ENCODE measurements at places on chromosomes 12 and 14. TPM values are rescaled to one million over a fixed set of nuclear protein-coding genes. Genes with fewer than 3 reads are reported as not detected.

SCN8A gene
- 0.68 TPM for total RNA-seq

KLRC1 gene
- total RNA-seq: not detected

DNA sequence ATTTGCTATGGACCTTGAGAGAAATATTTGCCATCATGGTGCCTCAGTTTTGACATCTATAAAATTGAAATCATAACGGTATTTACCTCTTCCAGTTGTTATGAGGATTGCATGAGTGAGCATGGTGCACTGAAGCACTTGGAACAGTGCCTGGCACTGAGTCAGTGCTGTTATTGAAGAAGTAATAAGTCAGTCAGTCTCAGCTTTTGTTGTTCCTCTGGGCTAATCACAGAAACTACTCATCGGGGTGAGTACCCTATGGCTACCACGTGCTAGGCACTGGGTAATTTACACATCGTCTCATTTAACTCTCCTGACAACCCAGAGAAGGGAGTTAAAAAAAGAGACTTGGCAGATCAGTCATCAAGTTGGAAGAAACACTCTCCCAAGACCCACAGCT lies 159.5 kb upstream of the NRXN3 start:
- ATAC-seq: peak; percentile 97

GRCh38 chr14:68701001-68701741 lies 91.7 kb downstream of the ZFP36L1 start:
- no peak for ATAC-seq

GRCh38 chr14:63486738-63487137 lies 56.4 kb downstream of the PPP2R5E start:
- ATAC-seq: no peak

DNA sequence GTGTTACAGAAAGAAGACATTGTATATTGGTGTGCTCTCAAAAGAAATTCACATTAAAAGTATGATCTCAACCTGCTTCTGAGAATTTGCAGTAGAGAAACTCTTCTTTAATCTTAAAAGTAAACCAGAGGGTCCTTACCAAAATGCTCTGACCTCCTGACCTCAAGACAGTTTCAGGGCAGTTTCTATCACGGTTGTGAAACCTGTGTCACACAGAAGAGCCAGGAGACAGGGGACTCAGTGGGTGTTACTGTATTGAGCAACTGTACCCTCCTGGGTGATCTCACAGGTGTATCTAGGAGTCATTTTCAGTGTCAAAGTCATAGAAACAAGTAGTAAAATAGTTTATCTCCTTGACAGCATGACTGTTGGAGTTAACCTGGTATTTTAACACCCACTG lies 178.0 kb downstream of the GRIP1 start:
- no peak for ATAC-seq

- no peak for ATAC-seq
Measured at GRCh38 chr12:1572731-1573130, 21.6 kb downstream of the FBXL14 start.

CNIH1 gene
- 98.0 TPM for total RNA-seq

SERPINA10 gene
- total RNA-seq: not detected

DNA sequence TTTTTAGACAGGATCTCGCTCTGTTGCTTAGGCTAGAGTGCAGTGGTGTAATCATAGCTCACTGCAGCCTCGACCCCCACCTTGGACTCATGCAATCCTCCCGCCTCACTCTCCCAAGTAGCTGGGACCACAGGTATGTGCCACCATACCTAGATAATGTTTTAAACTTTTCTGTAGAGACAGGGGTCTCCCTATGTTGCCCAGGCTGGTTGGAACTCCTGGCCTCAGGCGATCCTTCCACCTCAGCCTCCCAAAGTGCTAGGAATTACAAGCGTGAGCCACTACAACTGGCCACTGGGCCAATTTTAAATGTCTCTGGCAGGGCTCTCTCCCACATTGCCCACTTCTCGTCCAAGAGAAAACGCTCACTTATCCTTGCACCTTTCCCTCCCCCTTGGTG lies 66.5 kb upstream of the DACT1 start:
- ATAC-seq: no peak

AKAP5 gene
- 0.16 TPM for total RNA-seq

CCDC177 gene
- not detected for total RNA-seq

GRCh38 chr14:90715495-90715894 lies 100.7 kb downstream of the TTC7B start:
- no peak for ATAC-seq

DNA sequence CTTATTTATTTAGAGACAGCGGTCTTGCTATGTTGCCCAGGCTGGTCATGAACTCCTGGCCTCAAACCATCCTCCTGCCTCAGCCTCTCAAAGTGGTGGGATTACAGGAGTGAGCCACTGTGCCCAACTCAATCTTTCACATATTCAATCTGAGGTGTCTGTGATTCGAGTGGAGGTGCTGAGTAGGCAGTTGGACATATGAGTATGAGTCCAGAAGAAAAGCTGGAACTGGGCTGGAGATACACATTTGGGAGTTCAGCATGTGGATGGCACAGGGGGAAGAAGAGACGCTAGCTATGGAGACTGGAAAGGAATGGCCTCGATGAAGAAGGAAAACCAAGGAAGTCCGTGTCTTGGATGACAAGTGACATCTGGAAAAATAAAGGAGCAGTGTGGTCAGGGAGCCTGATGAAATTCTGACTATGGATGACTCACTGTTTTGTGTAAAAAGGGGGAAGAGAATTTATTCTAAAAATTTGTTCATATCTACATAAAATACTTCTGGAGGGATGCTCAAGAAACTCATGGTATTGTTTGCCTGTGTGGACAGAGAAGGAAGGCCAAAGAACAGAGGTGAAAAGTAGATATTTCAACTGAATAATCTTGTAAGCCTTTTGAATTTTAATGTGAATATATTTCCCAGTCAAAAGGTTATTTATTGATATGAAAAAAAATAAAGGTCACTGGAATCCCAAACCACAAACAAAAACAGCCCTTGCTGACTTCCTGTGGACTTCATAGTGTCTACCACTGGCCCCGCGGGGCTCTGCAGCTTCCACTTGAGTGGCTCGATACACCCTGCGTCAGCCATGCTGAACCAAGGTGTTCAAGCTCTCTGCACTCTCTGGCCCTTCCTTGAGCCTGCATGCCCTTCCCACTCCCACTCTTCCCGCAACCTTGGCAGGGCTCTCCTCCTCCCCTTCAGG lies 8.9 kb upstream of the LTA4H start:
- no peak for ATAC-seq

DNA sequence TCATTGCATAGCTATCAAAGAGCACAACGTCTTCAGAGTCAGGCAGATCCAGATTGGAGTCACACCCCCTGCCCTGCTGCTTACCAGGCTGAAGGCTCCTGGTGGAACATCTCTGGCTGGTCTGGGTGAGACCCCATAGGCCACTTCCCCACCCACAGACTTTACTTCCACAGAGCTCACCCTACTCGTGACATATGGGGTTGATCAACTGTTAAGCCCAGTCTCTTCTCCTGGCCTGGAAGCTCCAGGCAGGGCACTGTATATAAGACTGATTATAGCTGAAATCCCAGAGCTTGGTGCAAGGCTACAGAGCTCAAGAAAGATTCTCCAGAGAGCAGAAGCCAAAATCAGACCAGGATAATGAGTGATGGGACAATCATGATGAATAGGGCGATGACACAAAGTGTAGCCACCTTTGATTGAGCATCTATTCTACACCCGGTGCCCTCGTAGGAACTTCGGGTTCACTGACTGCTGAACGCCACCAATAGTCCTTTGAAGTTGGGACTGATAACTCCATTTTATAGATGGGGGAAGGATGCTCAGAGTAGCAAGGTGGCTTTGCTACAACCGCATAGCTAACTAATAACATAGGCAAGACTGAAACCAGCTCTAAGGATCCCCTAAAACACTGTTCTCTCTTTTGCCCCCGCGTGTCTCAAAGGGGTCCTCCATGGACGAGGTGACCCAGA lies 287.8 kb downstream of the BCL11B start:
- ATAC-seq: no peak

DNA sequence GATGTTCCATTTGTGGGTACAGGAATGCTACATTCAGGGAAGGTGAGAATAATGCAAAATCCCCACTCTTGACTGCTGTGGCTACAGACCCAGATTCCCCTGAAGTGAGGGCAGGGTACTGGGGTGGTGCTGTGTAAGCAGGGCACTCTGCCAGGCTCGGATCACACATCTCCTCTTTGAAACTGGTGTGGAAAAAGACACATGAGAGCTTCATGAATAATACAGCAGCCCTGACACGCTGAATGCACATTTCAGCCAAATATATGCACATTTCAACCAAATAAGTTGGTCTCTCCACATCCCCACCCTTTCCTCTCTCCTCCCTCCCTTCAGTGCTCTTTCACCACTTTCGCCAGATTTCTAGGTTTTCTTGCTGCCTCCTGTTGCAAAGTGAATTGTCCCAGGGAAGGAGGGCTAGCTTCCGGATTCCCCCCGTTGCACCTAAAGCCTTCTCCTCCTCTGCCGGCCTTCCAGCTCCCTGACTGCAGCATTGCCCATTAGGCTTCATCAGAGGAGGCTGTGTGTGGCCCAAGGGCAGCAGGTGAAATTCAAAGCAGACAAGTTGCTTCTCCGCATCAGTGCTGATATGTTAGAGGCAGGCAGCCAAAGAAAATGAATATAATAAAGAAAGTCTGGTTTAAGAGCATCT lies 118.2 kb upstream of the TMCC3 start:
- no peak for ATAC-seq

- ATAC-seq: no peak
Measured at GRCh38 chr12:31001581-31002360, 71.9 kb upstream of the DDX11 start.

TSPAN8 gene
- total RNA-seq: 0.60 TPM

- no peak for ATAC-seq
Measured at GRCh38 chr12:132052196-132052932, 91.8 kb downstream of the DDX51 start.

AVPR1A gene
- total RNA-seq: 0.36 TPM

DNA sequence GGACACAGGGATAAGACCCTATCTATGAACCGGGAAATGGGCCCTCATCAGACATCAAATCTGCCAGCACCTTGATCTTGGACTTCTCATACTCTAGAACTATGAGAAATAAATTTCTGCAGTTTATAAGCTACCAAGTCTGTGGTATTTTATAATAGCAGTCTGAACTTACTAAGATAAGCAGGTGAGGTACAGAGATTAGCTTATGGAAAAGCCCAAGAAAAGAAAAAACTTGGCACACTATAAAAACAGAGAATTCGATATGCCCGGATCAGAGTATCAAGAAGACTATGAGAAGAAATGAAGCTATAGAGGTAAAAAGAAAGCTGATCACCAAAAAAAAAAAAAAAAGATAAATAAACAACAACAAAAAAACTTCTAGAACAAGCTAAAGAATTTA lies 52.6 kb downstream of the EEA1 start:
- ATAC-seq: no peak

PZP gene
- not detected for total RNA-seq

- ATAC-seq: no peak
Measured at GRCh38 chr12:71441836-71442566, 2.4 kb downstream of the LGR5 start.

ACVRL1 gene
- 4.9 TPM for total RNA-seq

DNA sequence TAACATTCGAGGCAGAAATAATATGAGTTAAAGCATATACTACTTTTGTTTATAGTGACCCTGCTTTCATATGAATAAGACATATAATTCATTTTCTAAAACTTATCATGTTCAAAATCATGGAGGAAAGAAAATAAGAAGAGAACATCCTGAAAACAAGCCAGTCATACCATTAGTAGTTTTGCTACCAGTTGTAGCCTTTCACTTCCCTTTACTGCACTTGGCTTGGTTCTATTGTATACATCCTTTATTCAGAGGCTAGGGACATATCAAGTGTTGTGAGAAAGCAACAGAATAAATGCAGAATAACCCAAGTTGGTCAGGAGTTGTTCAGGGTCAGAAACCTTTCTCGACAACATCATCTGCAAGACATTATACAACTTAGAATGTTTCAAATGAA lies 598.7 kb downstream of the SOX5 start:
- no peak for ATAC-seq

TAS2R7 gene
- total RNA-seq: not detected

- peak; percentile 76 for ATAC-seq
Measured at GRCh38 chr12:67716817-67717216, 68.3 kb downstream of the DYRK2 start.

DNA sequence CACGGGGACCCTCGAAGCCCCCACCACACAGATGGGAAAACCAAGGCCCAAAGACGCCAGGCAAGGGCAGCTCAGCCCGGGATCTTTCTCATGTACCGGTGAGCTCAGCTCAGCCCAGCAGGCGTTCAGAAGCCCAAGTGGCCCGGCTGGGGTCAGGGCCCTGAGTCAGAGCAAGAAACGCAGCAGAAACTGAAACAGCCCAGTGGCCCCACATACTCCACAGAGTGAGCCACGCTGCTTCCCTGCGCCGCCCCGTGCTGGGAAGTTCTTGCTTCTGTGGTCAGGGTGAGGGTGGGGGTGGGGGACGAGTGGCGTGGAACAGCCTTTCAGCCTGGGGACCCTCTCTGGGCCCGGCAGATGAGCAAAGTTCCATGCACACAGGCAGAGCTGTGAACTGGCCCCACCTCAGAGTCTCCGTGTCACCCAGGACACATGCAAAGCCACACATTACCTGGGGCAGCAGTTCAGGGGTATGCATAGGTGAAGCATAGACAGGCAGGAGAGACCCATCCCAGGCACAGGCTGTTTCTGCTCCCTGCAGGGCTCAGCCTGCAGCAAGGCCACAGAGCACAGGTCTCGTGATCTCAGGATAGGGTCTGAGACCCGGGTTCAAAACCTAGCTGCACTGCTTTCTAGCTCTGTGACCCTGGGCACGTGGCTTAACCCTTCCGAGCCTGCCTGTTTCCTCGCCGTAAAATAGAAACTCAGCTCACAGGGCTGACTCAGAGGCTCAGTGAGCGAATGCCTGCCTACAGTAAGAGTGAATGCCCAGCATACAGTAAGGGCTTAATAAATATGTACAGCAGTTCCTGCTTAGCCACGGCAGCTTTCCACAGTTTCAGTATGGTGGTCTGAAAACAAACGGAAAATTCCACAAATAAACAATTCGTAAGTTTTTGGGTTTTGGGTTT lies 21.6 kb downstream of the NCOR2 start:
- peak; percentile 18 for ATAC-seq

RPL10L gene
- total RNA-seq: not detected

GLIPR1L1 gene
- total RNA-seq: not detected

Data from esophagus mucosa (tissue), 1 donor.